ENCODE measurements at places on chromosomes 7 and 10.

DNA sequence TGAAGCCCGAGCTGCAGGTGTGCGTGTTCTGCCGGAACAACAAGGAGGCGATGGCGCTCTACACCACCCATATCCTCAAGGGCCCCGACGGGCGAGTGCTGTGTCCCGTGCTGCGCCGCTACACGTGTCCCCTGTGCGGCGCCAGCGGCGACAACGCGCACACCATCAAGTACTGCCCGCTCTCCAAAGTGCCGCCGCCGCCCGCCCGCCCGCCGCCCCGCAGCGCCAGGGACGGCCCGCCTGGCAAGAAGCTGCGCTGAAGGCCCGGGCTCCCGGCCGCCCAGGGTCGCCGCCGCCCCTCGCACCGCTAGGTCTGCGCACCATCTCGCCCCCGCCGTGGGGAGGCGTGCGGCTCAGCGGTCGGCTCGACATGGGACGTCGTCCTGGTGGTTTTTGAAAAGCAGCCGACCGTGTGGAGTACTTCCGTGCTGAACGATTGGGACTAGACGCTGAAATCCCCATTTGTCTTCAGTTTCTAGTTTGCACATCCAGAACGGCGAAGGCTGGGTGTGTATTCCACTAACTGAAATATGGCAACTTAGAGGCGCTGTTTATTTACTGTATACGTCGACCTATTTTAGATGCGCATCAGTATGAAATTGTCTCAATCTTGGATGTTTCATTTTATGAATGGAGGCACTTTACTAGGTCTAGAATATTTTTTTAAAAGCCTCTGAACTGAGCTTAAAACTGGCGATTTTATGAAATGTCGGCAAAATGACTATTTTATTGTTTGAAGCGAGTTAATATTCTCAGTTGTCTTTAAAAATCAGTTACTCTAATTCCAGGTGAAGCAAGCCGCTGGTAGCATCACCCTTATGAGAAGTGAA lies 1.1 kb downstream of the NANOS1 start:
- peak; percentile 46 for DNase-seq

DNA sequence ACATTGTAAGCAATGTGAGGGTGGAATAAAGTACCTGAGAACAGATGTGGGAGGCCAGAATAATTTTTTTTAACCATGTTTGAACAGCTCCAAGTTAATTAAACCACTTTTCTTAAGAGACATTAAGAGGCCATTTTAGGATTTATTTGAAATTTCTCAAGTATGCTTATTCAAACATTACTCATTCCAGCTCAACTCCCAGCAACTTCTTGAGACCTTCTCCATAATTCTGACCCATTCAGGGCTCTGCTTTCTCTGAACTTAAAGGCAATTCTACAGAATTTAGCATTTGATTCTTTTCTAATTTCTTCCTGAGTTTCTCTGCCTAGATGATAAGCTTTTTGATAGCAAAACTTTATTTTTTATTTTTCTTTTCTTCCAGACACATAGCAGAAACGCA lies 314.5 kb downstream of the CAMK1D start:
- no peak for DNase-seq

- DNase-seq = no peak
These were observed 6.2 kb downstream of the TLX1 start for GRCh38 chr10:101137271-101137670.

GRCh38 chr10:123180101-123181090 lies 26.2 kb downstream of the BUB3 start:
- DNase-seq = no peak

GRCh38 chr7:137305901-137306621 lies 37.5 kb downstream of the PTN start:
- no peak for DNase-seq

- DNase-seq = no peak
These were observed 351.2 kb downstream of the DGKB start for GRCh38 chr7:14551310-14551709.

DNA sequence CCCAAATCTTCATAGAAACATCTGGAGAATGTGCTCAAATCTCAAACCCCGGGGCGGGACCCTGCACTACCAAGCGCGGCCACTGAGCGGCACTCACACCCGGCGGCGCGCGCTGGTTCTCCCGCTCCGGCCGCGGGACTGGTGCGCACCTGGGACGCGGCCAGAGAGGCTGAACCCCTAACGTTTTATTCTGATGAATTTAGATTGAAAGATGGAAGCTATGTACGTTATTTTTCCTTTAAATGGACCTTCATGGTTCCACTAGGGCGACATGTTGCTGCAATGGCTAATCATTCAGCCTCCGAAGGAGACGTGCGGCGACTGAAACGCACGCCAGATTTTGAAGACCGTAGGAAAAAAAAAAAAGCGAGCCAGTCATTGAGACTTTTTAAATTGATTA lies 107.0 kb upstream of the INSIG1 start:
- DNase-seq = peak; percentile 70

DNA sequence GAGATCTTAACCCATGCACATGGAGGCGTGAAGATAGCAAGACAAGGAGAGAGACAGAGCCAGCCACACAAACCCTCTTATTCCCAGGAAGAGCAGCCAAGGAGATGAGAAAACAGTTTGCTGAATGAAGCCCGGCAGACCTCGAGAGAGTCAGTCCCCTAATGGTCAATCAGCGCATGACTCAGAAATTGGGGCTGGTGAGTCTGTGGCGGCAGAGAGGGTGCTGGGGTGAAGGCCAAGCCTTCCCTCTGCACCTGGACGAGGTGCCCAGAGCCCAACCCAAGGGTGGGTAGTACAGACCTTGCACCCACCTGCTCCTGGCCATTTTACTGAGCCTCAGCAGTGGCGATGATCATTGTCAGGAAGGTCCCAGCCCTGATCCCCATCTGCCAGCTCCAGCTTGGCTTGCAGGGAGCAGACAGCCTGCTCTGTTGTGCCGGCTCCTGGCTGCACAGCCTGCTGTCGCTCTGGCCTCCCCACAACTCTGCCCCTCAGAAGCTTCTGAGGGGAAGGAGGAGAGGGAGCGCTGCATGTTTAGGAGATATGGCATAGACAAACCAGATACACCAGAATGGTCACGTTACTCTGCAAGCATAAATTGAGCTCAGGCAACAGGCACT lies 256.6 kb downstream of the RPS24 start:
- no peak for DNase-seq

DNA sequence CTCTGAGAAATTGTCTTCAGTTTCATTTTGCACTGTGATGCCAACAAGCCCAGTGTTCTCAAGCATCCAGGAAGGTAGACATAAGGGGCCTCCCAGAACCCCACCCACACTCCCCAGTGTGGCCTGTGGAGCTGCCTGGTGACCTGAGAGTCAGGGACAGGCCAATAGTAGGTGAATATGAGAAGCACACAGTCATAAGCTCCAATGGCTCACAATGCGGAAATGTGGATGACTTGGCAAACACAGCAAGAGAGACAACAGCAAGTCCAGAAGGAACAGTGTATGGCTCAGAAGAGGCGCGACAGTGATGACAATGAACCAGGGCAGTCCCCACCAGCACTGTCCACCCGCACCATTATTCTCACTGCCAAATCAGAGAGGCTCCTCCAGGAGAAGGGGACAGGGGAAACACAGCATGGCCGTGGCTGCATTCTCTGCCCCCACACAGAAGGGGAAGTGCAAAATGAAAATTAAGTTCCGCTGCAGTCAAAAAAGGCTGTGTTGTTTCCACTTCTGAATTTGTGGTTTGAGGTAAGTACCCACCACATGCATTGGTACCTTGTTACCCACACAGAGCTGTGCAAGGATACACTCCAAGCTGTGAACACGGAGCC lies 419.8 kb downstream of the GRID1 start:
- DNase-seq = no peak

GRCh38 chr7:25014756-25015155 lies 34.8 kb upstream of the OSBPL3 start:
- no peak for DNase-seq

- no peak for DNase-seq
These were observed 292.9 kb downstream of the PTEN start for GRCh38 chr10:88156341-88156740.

DNA sequence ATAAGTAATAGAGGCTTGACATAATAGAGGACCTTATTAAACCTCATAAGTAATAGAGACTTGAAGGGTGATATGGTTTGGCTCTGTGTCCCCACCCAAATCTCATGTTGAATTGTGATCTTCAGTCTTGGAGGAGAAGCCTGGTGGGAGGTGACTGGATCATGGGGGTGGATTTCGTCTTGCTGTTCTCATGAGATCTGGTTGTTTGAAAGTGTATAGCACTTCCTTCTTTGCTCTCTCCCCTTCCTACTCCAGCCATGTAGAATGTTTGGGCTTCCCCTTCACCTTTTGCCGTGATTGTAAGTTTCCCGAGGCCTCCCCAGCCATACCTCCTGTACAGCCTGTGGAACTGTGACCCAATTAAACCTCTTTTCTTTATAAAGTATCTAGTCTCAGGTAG lies 8.6 kb downstream of the KIFBP start:
- no peak for DNase-seq

- DNase-seq = no peak
These were observed 625.2 kb upstream of the CELF2 start for GRCh38 chr10:10392511-10392910.

- no peak for DNase-seq
These were observed 722.7 kb upstream of the CELF2 start for GRCh38 chr10:10294881-10295529.

DNA sequence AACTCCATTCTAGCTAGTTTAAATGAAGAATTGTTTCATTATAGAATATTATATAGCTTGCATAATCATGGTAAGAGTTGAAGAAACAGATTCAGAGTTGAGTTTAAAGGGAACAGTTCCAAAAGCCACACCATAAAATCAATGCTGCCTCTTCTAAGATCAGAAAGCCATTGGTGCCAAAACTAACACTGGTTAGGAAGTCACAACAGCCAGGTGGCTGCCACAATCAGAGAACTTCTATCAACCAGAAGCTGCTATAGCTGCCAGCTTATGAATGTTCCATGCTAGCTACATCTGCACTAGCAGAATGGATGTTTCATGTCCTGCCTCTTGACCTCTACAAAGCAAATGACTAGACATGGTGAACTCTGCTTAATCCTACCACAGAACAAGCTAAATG lies 583.1 kb upstream of the LRRN3 start:
- DNase-seq = no peak

Measured in HuH-7.5 (cell line).